KBM-7 (cell line): ENCODE measurements at places on chromosomes 3 and 15.

- no peak for DNase-seq
Measured at GRCh38 chr3:144200004-144200403, 228.4 kb downstream of the DIPK2A start.

GRCh38 chr3:126525091-126525852 is 1.3 kb downstream of the CHST13 start:
- no peak for DNase-seq

DNA sequence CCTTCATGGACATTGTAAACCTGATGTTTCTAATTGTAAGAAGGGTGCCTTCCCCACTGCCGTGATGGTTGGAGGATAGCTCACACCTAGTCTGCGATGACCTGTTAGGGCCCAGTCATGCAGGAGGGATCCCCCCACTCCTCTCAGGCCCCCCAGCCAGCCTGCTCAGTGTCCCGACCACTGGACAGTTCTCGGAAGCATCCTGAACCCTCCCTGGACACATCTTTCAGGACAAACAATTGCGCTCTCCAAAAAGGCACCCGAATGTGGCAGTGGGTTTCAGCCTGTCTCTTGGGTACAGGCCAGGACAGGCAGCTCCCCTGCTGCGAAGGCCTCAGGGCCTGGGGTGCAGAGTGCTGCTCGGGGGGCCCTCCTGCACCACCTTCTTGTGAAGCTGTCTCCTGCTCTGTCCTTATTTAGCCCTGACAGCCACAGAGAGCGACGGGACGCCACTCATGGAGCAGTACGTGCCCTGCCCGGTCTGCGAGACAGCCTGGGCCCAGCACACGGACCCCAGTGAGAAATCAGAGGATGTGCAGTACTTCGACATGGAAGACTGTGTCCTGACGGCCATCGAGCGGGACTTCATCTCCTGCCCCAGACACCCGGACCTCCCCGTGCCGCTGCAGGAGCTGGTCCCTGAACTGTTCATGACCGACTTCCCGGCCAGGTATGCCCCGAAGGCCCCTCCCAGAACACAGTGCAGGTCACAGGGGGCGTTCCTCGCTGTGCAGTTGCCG is 132.3 kb downstream of the LRRK1 start:
- DNase-seq = no peak

- no peak for DNase-seq
Measured at GRCh38 chr3:125128861-125129501, 73.2 kb upstream of the HEG1 start.

- DNase-seq = no peak
Measured at GRCh38 chr15:68203956-68204355, 1.2 kb downstream of the CALML4 start.

DNA sequence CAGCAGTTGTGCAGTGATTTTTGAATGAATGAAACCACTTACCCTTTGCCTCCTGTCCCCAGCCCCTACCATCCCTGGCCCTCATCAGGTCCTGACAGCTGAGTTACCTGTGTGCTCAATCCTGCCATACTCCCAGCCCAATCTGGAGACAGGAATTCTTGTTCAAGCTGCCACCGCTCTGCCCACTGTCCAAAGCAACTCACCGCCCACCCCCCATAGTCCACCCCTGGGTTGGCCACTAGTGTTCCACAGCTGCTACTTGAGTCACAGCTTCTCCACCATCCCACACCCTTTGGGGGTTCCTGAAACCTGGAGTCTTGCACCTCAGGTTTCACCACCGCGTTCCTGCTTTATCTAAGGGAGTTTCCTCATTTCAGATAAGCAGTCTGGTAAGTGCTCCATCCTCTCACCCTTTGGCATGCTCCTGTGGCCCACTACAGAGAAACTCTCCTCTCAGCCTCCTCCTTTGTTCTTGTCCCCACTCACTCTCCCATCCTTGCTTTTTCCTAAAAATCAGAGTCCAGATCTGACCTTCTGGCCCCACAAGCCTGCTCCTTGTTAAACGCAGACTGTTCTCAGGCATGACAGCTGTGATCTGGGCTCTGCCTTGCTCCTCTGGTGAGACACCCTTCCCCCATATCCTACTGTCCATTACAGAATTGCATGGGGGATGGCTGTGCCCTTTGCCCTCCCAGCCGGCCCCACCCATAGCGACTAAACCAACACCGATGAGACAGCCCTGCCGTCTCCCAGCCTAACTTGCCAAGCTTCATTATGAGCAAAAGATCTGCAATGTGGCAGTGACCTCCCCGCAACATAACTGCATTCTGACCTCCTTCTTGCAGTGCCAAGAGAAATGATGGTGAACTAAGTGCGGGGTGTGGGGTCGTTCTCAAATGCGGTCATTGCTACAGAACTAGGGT is 50.0 kb downstream of the CYP19A1 start:
- DNase-seq = no peak

GRCh38 chr3:128859630-128860029 is 19.8 kb upstream of the ACAD9 start:
- DNase-seq = peak; percentile 51

GRCh38 chr3:100073714-100074307 is 40.5 kb downstream of the FILIP1L start:
- DNase-seq = peak; percentile 94

DNA sequence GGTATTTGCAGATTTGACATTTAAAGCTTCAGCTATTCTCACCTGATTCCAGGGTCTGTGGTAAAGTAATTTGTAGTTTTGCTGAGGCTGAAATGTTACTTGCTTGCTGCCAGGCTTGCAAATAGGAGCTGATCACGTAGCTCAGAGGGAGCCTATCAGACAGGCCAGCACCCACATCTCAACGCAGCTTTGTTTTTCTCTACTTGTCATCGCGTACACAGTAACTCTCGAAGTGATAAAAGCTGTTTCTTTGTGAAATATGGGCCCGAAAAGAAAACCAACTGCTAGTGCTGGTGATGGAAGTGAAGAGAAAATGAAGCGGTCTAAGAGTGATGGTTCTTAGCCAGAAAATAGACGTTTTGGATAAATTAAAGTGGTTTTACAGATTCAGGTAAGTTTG is 23.4 kb downstream of the RAB5A start:
- DNase-seq = no peak

- DNase-seq = no peak
Measured at GRCh38 chr3:51670053-51670822, 814 bp upstream of the TEX264 start.

GRCh38 chr3:174822320-174822719 is 36.8 kb upstream of the NAALADL2 start:
- no peak for DNase-seq

DNA sequence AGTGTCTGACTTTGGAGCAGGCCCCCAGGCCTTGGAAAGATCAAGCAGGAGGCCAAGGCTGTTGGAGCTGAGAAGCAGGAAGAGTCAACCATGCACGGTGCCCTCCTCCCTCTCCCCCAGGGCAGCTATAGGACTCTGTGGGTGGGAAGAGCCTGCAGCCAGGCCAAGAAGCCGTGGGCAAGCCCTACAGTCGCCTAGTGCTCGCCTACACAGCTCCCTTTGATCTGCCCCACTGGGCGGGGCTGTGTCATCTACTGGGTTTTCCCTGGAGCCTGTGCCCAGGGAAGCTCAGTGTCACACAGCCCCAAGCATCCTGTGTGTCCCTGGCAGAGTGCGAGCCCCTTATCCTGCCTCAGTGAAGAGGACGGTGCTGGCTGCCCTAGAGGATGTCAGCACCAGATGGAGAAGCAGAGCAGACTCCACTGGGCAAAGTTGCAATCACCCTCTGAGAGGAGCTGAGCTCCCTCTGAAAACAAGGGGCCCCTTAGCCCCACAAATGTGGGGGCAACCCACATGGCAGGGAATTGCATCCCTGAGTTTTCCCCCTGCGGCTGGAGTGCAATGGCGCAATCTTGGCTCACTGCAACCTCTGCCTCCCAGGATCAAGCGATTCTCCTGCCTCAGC is 72.2 kb downstream of the KLF13 start:
- no peak for DNase-seq

DNA sequence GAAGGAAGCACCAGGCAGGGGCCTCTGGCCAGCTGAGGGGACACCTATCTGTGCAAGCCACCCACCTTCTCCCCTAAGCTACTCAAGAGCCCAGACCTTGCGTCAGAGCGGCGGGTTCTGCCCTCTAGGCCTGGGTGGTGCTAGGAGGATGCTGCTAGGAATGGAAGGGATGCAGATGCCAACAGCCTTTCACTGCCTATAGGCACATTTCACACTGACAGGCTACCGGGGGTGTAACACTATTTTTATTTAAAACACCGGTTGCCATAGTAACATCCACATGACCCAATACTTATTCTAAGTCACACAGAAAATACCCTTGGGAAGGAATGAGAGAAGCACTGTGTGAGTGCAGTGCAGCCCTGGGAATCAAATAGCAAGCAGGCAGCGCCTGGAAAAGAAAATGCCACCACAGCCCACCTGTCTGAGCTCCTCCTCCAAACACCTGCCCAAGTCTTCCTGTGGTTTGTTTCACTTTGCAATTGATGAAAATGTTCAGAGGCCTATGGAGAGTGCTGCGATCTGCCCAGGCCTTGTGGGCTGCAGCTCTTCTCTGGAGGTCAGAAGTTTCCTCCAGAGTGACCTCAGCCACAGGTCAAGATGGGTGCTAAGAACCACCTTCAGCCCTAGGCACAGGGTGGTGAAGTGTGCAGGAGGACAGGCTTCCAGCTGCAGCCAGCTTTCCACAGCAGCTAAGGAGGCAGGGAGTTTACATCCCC is 113.5 kb upstream of the TOPAZ1 start:
- DNase-seq = no peak
